ENCODE measurements at places on chromosomes 1 and 21.

GRCh38 chr1:39524171-39524570, 32.7 kb downstream of the BMP8A start:
- no peak for DNase-seq

DNA sequence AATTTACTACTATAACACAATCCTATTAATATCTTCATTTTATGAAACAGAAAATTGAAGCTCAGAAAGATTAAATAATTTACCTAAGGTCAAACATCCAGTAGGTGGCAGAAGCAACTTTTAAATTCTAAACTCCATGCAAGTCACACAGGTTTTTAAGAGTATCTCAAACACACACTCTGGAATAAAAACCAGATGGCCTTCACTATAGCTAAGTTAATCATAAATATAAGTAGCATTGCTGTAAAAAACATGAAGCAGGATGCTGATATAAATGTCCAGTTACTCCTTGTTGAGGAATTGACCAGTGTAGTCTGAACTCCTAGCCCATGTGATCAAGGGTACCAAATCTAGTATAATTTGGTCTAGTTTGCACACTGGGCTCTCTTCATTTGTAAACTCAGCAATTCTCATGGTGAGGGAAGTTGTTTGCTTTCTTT, 9.4 kb upstream of the FMO3 start:
- DNase-seq = no peak

DNA sequence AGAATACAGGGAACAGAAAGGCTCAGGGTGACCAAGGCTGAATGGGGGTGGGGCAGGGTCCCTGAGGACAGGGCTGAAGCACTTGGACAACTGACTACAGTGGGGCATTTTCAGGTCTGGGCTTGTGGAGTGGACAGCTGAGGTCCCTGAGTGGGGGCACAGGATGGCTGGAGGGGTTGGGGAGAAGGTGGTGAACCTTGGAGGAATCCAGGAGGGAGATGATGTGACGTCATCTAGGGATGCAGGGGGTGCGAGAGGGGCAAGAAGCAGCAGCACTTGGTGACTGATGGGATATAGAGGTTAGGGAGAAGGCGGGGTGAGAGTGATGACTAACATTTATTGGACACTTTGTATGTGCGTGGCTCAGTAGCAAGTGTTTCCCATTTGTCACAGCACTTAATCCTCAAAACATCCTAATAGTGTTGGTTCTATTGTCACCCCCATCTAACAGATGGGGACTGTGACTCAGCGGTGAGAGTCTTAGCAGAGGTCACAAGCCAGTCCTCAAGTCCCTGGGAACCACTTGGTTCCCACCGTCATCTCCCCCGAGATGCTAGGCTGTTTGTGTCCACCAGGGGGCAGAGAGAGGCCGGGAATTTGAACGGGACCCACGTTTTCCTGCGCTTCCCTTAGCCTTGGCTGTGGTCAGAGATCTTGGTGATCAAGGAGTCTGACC, 27.9 kb upstream of the BMP8B start:
- peak; percentile 75 for DNase-seq

- DNase-seq = no peak
Observed at GRCh38 chr1:191609305-191609704, 549.0 kb upstream of the RGS18 start.
